ENCODE measurements at places on chromosomes 2 and 18.

DNA sequence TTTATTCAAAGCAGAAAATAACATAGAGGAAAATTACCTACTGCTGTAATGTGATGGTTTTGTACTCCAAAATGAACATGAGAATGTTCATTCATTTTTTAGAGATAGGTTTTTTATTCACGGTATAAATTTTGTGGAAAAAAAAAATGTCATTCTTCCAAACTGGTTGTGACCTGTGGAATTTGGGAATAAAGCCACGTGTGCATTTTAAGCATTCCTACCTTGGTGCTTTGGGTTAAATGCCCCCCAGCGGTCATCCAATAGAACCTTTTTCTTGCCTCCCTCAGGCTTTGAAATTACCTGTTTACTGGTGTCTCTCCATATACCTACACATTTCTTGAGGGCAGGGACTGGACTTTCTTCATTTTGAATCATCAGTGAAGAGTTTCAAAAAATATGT lies 740.7 kb downstream of the DPP10 start:
- no peak for DNase-seq
- no peaks in the 10 kb centered on the region for H3K36me3 ChIP-seq
- H3K27me3 ChIP-seq: no peaks in the 10 kb centered on the region
- H3K27ac ChIP-seq: no peak overlapping the region
- H3K4me3 ChIP-seq: no peak overlapping the region

DNA sequence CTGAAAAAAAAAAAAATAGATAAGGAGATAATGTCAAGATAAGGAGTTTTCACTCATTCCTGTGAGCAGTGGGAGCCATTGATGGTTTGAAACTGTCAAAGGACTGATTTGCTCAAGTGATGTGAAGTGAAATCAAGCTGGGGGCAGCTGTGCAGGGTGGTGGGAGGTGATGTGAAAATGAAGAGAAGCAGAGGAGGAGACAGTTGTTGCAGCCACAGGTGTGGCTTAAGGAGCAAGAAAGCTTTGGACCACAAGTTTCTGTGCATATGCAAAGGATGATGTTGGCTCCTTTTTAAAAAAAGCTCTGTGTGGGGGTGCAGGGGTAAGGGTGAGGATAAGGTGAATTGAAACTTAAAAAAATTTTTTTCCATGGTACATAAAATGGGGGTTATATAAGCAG lies 8.3 kb downstream of the EFR3B start:
- no peak for DNase-seq
- no peaks in the 10 kb centered on the region for H3K4me1 ChIP-seq
- H3K36me3 ChIP-seq: no peaks in the 10 kb centered on the region
- H3K4me3 ChIP-seq: no peak overlapping the region
- peaks cover 23% of the 10 kb centered on the region for H3K27me3 ChIP-seq

DNA sequence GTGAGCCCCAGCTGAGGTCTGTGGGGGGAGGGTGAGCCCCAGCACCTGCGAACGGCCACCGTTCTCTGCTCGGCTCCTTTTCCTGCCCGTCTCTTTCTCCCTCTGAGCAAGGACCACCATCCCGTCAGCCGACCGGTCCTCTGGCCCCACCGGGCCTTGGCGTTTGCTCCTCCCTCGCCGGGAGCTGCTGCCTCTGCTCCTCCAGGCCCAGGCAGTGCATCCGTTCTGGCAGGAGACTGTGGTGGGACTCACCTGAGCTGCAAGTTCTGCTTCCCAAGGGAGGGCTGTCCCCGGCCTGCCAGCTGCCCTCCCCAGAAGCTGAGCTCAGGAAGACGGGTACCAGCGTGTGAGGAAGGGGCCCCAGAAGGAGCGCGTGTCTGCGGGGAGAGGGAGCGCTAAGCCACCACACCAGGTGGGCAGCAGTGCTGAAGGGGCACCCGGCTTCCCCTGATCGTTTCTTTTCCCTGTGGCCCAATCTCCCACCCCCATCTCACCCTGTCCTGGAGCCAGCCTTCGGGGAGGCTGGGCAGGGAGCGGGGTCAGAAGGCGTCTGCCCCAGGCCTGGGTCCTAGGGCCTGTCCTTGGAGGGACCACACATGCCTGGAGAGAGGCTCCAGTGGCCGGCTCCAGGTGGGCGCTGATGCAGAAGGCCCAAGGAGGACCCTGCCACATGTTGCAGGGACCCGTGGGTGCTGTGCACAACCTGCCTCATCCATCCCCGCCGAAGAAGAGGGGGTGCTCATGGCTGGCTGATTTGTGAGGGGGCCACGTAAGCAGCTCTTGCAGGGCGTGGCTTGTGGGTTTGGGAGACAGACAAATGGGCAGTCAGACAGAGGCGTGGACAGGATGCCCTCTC lies 2.5 kb upstream of the RTP5 start:
- no peak overlapping the region for H3K4me3 ChIP-seq
- no peak for DNase-seq
- no peaks in the 10 kb centered on the region for H3K27me3 ChIP-seq
- H3K36me3 ChIP-seq: no peaks in the 10 kb centered on the region
- no peak overlapping the region for H3K27ac ChIP-seq

DNA sequence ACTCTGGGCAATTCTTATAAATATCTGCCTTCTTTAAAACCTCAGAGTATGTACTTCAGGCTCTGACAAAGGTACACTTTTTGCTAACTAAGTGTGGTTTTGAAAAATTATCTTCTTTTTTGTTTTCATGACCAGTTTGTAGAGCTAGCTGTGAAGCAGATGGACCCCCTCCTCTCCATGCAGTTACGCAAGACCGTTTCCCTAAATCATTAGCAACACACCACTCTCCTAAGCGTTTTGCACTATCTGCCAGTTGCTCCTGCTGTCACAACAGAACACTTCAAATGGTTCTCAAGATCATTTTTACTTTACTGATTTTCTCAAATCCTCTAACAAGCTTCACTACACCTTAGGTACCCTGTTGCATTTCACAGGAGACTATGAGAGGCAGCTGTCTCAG lies 53.3 kb downstream of the GULP1 start:
- H3K27ac ChIP-seq: no peak overlapping the region
- no peaks in the 10 kb centered on the region for H3K4me1 ChIP-seq
- no peaks in the 10 kb centered on the region for H3K36me3 ChIP-seq
- no peaks in the 10 kb centered on the region for H3K27me3 ChIP-seq

DNA sequence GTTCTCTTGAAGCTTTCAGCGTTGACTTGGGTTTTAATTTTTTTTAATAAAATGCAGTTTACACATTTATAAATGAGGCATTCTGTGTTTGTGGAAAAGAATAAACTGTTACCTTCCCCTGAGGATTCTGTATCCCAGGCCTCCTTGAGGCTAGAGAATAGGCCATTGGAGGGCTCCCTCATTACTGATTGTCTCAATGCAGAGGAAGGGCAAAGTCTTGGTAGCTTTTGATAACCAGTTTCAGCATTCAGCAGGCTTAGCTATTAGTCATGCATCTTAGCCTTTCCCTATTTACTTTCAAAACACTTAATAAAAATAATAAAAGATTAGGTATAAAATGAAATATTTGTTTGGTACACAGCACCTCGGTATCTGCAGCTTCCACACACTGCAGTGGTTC lies 58.1 kb upstream of the OTX1 start:
- H3K36me3 ChIP-seq: peaks cover 81% of the 10 kb centered on the region
- H3K4me3 ChIP-seq: no peak overlapping the region
- no peak overlapping the region for H3K27ac ChIP-seq
- H3K27me3 ChIP-seq: no peaks in the 10 kb centered on the region

DNA sequence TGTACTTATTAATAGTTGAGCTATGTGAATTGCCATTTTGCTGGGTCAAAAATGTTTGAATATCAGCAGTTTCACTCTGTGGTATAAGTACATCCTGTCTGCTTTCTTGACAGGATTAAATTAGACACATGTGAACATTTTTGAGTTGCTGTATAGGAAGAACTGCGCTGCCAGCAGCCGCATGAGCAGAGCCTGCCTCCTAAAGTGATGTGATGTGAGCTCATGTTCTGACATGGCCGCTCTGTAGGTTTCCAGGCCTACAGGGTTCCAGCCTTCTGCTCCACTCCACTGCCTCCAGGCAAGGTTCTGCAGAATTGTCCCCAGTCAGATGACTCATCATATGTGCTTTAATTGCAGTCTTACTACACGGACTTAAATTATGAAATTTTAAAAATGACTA lies 119.7 kb upstream of the NFATC1 start:
- no peak overlapping the region for H3K4me3 ChIP-seq
- no peaks in the 10 kb centered on the region for H3K27me3 ChIP-seq
- DNase-seq: no peak
- H3K4me1 ChIP-seq: no peaks in the 10 kb centered on the region
- peaks cover 54% of the 10 kb centered on the region for H3K36me3 ChIP-seq
- no peak overlapping the region for H3K27ac ChIP-seq

GRCh38 chr18:14085770-14086457 lies 46.3 kb downstream of the ZNF519 start:
- DNase-seq: no peak
- no peak overlapping the region for H3K4me3 ChIP-seq
- H3K27ac ChIP-seq: no peak overlapping the region
- no peaks in the 10 kb centered on the region for H3K4me1 ChIP-seq
- no peaks in the 10 kb centered on the region for H3K27me3 ChIP-seq

Measured in esophagus squamous epithelium (tissue), 5 donors.